Neural progenitor cell (in vitro differentiated cells): ENCODE measurements at places on chromosomes 16 and 17.

- DNase-seq: no peak
Measured at GRCh38 chr17:4742629-4743028, 2.9 kb upstream of the CXCL16 start.

- no peak for DNase-seq
Measured at GRCh38 chr16:54891346-54891745, 39.3 kb upstream of the IRX5 start.

- peak; percentile 92 for DNase-seq
Measured at GRCh38 chr17:7838090-7839075, 4.4 kb downstream of the KDM6B start.

- peak; percentile 55 for DNase-seq
Measured at GRCh38 chr16:23182679-23183542, at the start of gene SCNN1G. Gene SCNN1G (plus strand): TSS chr16:23182745. CDS start chr16:23186272, 3,527 bp downstream.

- DNase-seq: no peak
Measured at GRCh38 chr17:68347380-68347779, 56.1 kb downstream of the ARSG start.
